Stimulated activated CD4-positive, alpha-beta T cell treated with anti-CD3 and anti-CD28 coated beads, Interleukin-1b, Interleukin-23, amount 100 ng/mL, for 1 hour (primary cell): ENCODE measurements at places on chromosomes 7 and 10.

DNA sequence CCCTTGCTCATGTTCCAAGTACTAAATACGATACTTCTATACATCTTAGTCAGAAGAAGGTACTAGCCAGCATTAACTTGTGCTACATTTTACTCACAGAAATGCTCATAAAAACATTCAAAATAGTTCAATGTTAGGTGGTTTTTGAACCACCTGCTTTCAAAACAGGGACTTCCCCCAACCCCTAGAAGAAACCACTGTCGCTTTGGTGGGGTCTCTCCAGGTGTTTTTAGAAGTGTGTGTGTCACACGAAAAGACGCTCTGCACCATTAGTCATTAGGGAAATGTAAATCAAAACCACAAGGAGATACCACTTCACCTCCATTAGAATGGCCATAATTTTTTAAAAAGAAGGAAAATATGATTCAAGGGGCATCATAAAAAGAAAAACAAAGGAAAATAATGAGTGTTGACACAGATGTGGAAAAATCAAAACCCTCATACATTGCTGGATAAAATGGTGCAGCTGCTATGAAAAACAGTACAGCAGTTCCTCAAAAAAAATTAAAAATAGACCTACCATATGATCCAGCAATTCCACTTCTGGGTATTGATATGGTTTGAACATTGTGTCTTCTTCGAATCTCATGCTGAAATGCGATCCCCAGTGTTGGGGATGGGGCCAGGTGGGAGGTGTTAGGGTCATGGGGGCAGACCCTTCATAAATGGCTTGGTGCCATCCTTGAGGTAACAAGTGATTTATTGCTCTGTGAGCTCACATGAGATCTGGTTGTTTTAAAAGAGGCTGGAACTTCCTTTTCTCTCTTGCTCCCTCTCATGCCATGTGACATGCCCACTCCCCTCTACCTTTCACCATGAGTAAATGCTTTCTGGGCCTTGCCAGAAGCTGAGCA is 74.2 kb downstream of the MALSU1 start:
- DNase-seq = peak; percentile 1

- no peak for DNase-seq
These were observed 263.2 kb upstream of the C7orf33 start for GRCh38 chr7:148327379-148327778.

GRCh38 chr10:97850446-97850845 is 803 bp downstream of the GOLGA7B start:
- DNase-seq = no peak

DNA sequence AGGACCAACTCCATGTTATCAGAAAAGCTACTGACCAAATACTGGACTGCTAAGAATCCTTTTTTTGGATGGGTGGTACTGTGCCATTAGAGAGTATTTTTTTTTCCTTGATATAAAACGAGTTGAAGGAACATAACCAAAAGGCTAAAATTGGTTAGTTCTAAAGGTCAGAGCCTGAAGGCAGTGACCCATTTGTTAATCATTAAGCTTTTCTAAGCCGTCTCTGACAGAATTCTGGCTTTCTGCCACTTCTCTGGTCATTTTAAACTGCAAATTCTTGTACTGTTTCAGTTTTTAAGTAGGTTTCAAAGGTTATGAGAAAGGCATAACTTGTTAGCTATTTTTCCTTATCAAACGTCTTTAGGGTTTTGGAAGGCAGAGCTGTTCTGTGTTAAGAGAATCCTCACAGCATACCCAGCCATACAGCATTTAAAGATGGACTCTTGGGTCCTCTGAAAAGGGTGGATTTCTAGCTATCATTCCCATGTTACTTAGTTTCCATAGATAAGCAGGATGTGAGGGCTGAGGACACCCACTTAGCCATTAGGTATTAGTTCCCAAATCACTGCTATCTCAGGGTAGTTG is 196.8 kb downstream of the RNLS start:
- DNase-seq = no peak

GRCh38 chr7:84704380-84704779 is 482.5 kb downstream of the SEMA3D start:
- DNase-seq = no peak

DNA sequence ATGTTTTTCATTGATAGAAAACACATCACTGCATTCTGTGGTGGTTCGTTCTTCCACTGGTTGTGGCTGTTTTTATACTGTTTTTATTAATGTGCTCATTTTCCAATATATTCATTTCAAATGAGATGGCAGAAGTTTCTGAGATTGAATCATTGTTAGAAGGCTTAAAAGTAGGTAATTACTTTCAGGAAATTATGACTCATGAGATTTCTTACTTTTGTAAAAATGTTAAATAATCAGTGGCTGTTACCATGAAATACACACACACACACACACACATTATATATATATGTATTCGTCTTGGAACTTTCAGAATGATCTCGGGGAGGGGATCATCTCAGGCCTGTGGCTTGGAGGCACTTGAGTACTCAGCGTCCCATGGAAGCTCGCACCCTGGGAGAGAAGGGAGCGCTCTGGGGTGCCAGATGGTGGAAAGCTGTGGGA is 66.1 kb downstream of the ZMYND11 start:
- no peak for DNase-seq

- DNase-seq = no peak
These were observed 7.4 kb upstream of the ZNF467 start for GRCh38 chr7:149780636-149781419.

DNA sequence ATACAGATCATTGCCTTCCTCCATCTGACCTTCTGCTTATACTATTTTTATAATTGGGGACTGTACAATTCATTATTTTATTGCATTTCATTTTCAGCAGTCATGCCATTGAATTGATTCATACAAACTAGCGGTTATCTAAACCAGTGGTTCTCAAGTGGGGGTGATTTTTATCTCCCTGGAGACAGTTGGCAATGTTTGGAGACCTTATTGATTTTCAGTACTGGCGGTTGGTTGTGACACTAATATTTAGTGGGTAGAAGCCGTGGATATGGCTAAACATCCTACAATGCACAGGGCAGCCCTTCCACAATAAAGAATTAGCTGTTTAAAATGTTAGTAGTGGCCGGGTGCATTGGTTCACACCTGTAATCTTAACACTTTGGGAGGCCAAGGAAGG is 765.9 kb downstream of the LRMDA start:
- DNase-seq = no peak

GRCh38 chr10:101831169-101831811 is 12.3 kb downstream of the KCNIP2 start:
- no peak for DNase-seq

GRCh38 chr10:5662708-5663579 is 3.5 kb downstream of the ASB13 start:
- DNase-seq = no peak

DNA sequence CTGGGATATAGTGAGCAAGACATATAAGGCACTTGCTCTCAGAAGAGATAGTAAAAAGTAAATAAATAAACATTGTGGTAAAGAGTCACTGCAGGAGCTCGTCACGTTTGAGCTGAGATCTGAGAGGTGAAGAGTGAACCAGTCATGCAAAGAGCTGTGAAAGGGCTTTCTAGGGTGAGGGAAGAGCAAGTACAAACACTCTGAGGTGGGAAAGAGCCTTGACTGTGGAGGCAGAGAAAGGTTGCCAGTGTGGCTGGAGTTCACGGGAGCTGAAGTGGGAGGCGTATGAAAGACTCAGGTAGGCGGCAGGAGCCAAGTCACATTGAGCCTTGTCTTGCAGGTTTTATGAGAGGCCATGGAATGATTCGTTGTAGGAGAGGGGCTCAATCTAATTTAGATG is 141.0 kb downstream of the C1GALT1 start:
- DNase-seq = no peak

GRCh38 chr7:114084472-114085312 is 165.9 kb upstream of the PPP1R3A start:
- no peak for DNase-seq

DNA sequence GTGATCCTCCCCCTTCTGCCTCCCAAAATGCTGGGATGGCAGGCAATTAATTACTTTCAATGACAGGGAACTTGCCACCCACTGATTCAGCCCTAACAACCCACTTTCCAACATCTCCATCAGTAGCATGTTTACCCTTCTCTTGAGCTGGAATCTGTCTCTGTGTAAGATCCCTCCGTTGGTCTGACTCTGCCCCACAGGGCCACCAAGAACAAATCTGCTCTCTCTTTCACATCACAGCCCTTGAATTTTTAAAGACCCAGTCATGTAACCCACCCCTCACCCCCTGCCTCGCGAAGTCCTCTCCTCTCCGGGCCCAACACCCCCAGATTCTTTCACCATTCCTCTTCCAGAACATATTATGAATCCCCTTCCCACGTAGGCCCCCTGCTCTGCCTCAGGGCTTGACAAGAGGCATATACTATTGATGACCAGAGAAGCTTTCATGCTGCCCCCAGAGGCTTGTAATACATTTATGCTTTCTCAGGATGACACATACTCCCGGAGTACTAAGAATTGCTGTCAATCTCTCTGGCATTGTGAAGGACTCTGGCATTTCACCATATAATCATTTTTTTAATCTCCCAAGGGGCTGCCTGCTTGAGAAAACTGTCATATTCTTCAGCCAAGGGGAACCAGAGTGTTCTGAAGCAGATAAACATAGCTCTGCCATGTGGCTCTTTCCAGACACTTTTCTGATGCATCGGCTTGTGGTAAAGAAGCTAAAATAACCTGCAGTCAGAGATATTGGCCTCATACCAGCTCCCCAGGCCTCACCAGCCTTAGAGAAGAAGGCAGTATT is 179.2 kb upstream of the AUTS2 start:
- DNase-seq = no peak

DNA sequence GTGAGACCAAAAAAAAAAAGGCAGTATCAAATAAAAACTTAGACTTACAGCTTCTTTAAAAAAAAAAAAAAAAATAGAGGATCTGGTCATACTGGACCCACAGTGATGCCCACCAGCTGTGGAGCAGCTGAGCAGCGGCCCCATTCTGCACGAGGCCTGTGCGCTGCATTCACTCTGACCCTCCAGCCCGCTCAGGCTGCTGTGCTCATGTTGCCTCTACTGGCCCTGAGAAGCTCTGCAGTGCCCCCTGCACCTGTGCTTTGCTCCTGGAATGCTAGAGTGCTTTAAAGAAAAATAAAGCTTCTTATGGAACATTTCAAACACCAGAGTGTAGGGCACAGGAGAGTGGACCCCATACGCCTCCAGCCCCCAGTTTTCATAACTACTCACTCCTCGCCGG is 33.2 kb downstream of the TMEM120A start:
- DNase-seq = no peak

DNA sequence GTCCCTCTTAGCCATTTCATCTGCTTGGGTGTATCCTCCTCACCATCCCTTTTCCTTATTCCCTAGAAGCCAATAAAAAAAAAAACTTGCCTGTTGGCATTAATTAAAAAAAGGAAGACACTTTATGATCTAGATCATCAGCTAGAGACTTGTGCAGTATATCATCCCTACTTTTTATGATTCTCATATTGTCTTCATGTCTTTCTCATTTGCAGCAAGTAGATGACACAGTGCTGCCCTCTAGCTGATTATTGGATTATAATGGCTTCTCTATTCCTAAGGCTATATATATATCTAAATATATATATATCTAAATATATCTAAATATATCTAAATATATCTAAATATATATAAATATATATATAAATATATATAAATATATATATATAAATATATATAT is 272.4 kb upstream of the LRGUK start:
- DNase-seq = no peak

DNA sequence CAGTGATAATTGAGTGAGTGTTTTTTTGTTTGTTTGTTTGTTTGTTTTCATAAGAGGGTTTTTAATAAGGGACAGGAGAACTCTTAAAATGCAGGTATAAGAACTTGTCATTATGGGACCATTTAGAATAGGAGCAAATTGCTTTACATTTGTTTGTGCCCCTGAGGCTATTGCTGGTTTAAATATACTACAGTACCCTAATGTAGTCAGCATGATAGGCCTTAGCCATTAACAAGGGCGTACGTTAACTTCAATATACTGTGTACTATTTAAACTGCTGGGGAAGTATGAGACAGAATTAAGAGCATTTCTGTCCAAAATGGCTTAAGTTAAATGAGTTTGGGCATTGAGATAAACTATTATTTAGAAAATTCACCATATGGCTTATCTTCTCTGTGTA is 26.2 kb downstream of the PRKAR2B start:
- DNase-seq = no peak

DNA sequence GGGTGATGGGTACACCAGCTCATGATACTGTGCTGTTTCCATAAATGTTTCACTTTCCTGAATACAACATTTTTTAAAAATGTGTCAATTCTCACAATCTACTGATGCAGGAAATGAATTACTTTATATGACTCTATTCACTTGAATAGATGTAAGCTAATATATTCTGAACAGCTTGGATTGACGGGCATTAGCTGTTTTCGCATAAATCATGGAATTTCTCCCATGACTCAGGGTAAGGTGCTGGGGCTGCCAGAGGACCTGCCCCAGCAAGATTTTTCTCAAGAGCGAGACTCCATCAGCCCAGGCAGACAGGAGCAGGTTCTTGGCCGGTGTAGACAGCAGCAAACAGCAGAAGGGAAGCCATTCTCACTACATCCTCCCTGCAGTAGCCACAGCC is 107.1 kb downstream of the PFKFB3 start:
- no peak for DNase-seq

DNA sequence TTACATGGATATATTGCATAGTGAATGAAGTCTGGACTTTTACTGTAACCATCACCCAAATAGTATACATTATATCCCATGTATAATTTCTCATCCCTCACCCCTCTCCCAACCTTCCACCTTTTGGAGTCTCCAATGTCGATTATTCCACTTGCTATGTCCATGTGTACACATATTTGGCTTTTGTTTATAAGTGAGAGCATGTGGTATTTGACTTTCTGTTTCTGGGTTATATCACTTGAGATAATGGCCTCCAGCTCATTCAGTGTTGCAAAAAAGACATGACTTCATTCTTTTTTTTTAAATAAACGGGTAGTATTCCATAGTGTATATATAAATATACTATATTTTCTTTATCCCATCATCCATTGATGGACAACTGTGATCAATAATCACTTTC is 288.6 kb upstream of the BMPER start:
- no peak for DNase-seq

- no peak for DNase-seq
These were observed 189.6 kb downstream of the TNS3 start for GRCh38 chr7:47392241-47392759.

DNA sequence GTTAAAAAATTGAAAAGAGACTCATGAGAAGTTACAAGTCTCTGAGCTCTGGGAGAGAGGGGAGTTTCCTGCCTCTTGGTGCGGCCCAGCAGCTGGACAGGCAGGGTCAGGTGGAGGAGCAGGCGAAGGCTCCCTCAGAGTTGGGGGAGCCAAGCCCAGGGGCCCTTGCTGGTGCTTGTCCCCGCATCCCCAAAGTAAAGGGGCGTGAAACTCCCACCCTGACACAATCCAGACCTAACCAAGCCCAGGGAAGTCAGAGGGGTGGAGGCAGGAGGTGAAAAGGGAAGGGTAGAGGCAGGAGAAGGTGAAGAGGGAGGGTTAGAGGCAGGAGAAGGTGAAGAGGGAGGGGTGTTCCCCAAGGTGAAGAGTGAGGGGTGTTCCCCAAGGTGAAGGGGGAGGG is 322.8 kb downstream of the GLRX3 start:
- DNase-seq = no peak

- no peak for DNase-seq
These were observed 23.4 kb upstream of the SMIM30 start for GRCh38 chr7:113141803-113142202.

GRCh38 chr10:29276251-29276850 is 12.5 kb upstream of the LYZL1 start:
- DNase-seq = no peak
